ENCODE measurements at places on chromosomes 2 and 18.

- no peak overlapping the region for H3K27ac ChIP-seq
- no peaks in the 10 kb centered on the region for H3K36me3 ChIP-seq
- H3K27me3 ChIP-seq: no peaks in the 10 kb centered on the region
- no peaks in the 10 kb centered on the region for H3K4me1 ChIP-seq
Observed at GRCh38 chr18:5058768-5059695, 138.0 kb downstream of the AKAIN1 start.

DNA sequence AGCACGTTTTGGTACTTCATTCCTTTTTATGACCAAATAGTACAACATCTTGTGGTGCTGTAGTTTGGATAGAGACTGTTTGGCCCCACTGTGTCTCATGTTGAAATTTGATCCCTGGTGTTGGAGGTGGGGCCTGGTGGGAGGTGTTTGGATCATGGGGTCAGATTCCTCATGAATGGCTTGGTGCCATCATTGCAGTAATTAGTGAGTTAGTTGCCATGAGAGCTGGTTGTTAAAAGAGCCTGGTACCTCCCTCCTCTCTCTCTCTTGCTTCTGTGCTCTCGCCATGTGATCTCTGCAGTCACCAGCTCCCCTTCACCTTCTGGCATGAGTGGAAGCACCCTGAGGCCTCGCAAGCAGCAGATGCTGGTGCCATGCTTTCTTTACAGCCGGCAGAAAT, 50.9 kb downstream of the NCAPH start:
- no peak overlapping the region for H3K4me3 ChIP-seq
- H3K4me1 ChIP-seq: no peaks in the 10 kb centered on the region
- H3K27ac ChIP-seq: no peak overlapping the region
- DNase-seq: peak; percentile 16

GRCh38 chr2:75596784-75597183, 36.0 kb upstream of the EVA1A start:
- H3K4me3 ChIP-seq: no peak overlapping the region
- no peaks in the 10 kb centered on the region for H3K4me1 ChIP-seq
- no peaks in the 10 kb centered on the region for H3K36me3 ChIP-seq
- no peak overlapping the region for H3K27ac ChIP-seq

DNA sequence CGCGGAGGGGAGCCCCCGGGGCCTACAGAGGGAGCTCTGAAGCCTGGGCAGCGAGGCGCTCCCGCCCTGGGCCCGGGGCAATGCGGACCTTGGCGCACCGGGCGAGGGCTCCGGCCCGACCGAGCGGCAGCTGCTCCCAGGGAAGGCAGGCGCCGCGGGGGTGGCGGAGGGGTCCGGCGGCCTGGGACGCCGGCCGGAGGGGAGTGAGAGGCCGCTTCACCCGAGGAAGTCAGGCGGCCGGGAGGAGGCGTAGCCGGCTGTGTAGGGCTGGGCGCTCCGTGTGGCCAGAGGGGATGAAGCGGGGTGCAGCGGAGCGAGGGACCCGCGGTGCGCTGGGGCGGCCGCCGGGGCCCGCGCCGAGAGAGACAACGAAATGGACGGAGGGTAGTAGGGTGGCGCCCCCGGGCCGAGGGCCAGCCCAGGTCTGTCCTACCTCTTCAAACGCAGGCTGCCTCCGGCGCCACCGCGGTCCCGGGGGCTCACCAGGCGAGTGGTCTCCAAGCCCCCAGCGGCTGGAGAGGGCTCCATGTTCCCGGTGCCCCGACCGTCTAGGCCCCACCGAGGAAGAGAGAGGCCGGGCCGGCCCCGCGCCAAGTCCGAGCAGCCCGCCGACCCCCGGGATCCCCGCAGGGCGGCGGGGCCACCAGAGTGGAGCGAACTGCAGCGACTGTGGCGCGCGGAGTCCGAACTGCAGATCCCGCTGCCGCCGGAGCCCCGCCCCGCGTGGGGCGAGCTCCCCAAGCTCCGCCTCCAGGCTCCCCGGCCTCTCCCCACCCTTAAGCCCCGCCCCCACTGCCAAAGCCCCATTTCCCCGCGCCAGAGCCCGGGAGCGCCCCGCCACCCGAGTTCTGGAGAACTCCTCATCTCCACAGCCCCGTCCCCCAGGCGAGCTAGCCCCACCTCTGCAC, at the start of gene SLC30A3:
TSS of gene SLC30A3 (minus strand) at position 669 of the 908 bp plus-strand sequence. CDS start at position 528, 141 bp downstream.
- no peaks in the 10 kb centered on the region for H3K36me3 ChIP-seq
- peaks cover 78% of the 10 kb centered on the region for H3K27me3 ChIP-seq
- H3K4me3 ChIP-seq: peak within 1 kb of the TSS; percentile 82

- no peaks in the 10 kb centered on the region for H3K4me1 ChIP-seq
- no peak overlapping the region for H3K27ac ChIP-seq
- no peak overlapping the region for H3K4me3 ChIP-seq
- H3K27me3 ChIP-seq: no peaks in the 10 kb centered on the region
Observed at GRCh38 chr2:125822746-125823145, 833.2 kb upstream of the GYPC start.

GRCh38 chr2:36469710-36470109, 114.1 kb downstream of the CRIM1 start:
- no peak for DNase-seq
- H3K4me1 ChIP-seq: peaks cover 14% of the 10 kb centered on the region
- peaks cover 8% of the 10 kb centered on the region for H3K36me3 ChIP-seq
- no peaks in the 10 kb centered on the region for H3K27me3 ChIP-seq
- H3K27ac ChIP-seq: no peak overlapping the region

GRCh38 chr18:75656035-75656434, 228.5 kb upstream of the SMIM21 start:
- H3K36me3 ChIP-seq: no peaks in the 10 kb centered on the region
- H3K4me3 ChIP-seq: no peak overlapping the region
- H3K27ac ChIP-seq: peak overlapping the region; percentile 36
- peak; percentile 34 for DNase-seq
- no peaks in the 10 kb centered on the region for H3K27me3 ChIP-seq

Measured in GM23338 (cell line).